ENCODE measurements at places on chromosomes 4 and X.

DNA sequence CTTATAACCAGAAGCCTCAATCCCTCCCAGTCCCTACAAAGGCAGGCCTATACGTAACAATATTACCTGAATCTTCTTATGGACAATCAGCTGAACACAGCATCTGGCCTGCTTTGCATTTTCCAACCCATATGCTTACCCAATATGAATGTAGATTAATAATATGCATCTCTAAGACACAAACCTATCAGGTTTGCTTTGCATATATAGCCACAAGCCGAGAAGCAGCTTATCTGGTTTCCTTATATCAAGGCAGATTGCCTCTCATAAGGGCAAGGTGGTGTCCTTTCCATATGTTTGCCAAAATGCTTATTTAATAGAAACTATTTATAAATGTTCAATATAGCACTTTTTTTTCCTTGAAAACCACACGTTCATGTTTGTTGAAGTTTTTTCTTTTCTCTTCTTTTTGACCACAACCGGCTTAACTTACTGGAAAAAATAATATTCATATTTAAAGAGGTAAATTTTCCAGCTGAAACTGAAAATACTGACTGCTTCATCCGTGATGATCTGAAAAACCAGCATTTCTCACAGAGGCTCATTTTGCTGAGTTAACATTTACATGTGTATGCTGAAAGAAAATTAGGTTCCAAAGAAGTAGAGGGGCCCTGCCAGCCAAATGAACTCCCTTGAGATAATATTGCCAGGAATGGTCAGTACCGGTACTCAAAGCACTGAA lies 3.8 kb downstream of the IL21 start:
- peaks cover 56% of the 10 kb centered on the region for H3K4me1 ChIP-seq
- no peak for DNase-seq
- H3K27me3 ChIP-seq: no peaks in the 10 kb centered on the region
- peak overlapping the region; percentile 81 for H3K4me3 ChIP-seq
- peaks cover 51% of the 10 kb centered on the region for H3K36me3 ChIP-seq

DNA sequence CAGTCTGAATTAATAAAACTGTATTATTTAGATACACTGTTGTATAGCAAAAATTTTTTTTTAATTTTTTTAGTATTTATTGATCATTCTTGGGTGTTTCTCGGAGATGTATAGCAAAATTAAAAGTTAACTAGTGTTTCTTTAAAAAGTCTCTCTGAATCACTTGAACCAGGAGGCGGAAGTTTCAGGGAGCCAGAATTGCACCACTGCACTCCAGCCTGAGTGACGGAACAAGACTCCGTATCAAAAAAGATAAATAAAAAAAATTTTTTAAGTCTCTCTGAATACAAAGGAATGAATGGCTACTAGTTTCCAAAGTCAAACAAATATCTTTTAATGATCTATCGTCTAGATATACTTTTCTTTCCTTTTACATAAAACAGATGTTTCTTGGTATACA lies 64.4 kb downstream of the ELF2 start:
- no peaks in the 10 kb centered on the region for H3K4me1 ChIP-seq
- no peaks in the 10 kb centered on the region for H3K27me3 ChIP-seq
- H3K27ac ChIP-seq: no peak overlapping the region
- no peak for DNase-seq
- H3K36me3 ChIP-seq: peaks cover 4% of the 10 kb centered on the region

DNA sequence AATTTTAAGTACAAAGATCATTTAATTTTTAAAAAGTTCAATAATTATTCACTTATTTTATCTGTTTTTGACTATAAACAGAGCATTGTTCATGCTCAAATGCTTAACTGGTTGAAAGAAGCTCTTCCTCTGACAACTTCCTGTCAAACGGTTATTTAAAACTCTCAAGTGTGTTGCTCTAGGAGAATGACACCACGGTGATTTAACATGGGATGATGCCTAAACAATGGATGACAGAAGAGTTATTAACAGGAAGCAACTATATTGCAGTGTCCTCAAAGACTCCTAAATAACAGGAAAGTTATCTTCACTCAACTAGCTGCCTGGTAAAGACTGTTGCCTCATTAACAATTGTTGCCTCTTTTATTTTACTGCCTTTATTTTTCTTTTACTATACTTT lies 509.6 kb downstream of the PACRGL start:
- H3K4me1 ChIP-seq: no peaks in the 10 kb centered on the region
- no peak overlapping the region for H3K27ac ChIP-seq
- no peaks in the 10 kb centered on the region for H3K27me3 ChIP-seq
- no peak for DNase-seq

DNA sequence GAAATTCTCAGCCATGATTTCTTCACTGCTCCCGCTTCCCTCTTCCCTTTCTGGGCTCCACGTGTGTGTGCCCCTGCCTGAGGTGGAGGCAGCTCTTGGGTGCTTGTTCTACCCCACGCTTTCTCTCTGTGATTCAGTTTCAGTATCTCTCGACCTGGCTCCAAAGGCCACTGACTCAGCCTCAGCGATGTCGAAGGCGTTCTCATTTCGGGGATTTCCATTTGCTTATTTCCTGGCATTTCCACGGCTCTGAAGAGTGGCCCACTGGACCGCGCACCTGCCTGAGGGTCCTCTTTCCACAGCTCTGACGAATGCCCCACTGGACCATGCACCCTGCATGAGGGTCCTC lies 52.4 kb downstream of the GAK start:
- peak; percentile 75 for DNase-seq
- peaks cover 86% of the 10 kb centered on the region for H3K36me3 ChIP-seq
- peaks cover 31% of the 10 kb centered on the region for H3K4me1 ChIP-seq
- no peaks in the 10 kb centered on the region for H3K27me3 ChIP-seq
- peak overlapping the region; percentile 72 for H3K4me3 ChIP-seq

- no peak for DNase-seq
- peaks cover 14% of the 10 kb centered on the region for H3K27me3 ChIP-seq
- H3K36me3 ChIP-seq: peaks cover 38% of the 10 kb centered on the region
- no peak overlapping the region for H3K4me3 ChIP-seq
- H3K27ac ChIP-seq: peak overlapping the region; percentile 37
These were observed 11.4 kb downstream of the FTSJ1 start for GRCh38 chrX:48487362-48487798.

- H3K27me3 ChIP-seq: no peaks in the 10 kb centered on the region
- H3K27ac ChIP-seq: peak overlapping the region; percentile 35
- H3K4me3 ChIP-seq: no peak overlapping the region
- DNase-seq: no peak
- peaks cover 69% of the 10 kb centered on the region for H3K4me1 ChIP-seq
These were observed 55.6 kb downstream of the STIM2 start for GRCh38 chr4:26916195-26916594.

DNA sequence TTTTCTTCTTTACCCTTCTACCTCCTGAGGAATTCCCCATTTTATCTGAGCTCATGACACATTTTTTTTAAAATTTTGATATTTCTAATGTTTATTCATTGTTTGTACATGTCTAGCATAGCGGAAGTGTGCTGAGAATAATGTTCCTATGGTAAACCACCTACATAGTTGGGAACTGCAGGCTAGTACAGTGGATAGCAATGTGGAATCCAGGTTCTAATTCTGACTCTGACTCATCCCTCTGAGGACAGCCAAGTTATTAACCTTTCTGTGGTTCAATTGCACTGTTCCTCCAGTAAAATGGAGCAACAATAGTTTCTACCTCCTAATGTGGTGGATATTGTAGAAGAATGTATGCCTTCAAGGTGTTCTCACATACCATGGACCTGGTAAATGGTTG lies 20.6 kb upstream of the APELA start:
- no peaks in the 10 kb centered on the region for H3K36me3 ChIP-seq
- H3K27me3 ChIP-seq: peaks cover 3% of the 10 kb centered on the region
- H3K4me3 ChIP-seq: no peak overlapping the region
- H3K4me1 ChIP-seq: no peaks in the 10 kb centered on the region
- H3K27ac ChIP-seq: no peak overlapping the region

GRCh38 chr4:172758586-172759340 lies 409.8 kb upstream of the GALNT7 start:
- no peak overlapping the region for H3K27ac ChIP-seq
- H3K4me1 ChIP-seq: no peaks in the 10 kb centered on the region
- no peak overlapping the region for H3K4me3 ChIP-seq
- DNase-seq: no peak

- H3K36me3 ChIP-seq: no peaks in the 10 kb centered on the region
- H3K4me3 ChIP-seq: no peak within 1 kb of the TSS
- H3K4me1 ChIP-seq: no peaks in the 10 kb centered on the region
- no peak for DNase-seq
- no peak within 1 kb of the TSS for H3K27ac ChIP-seq
- peaks cover 23% of the 10 kb centered on the region for H3K27me3 ChIP-seq
These were observed at the start of gene GPR173 for GRCh38 chrX:53048169-53049126. GPR173 (plus strand) TSS chrX:53048789; CDS start chrX:53076622, 27,833 bp downstream.

DNA sequence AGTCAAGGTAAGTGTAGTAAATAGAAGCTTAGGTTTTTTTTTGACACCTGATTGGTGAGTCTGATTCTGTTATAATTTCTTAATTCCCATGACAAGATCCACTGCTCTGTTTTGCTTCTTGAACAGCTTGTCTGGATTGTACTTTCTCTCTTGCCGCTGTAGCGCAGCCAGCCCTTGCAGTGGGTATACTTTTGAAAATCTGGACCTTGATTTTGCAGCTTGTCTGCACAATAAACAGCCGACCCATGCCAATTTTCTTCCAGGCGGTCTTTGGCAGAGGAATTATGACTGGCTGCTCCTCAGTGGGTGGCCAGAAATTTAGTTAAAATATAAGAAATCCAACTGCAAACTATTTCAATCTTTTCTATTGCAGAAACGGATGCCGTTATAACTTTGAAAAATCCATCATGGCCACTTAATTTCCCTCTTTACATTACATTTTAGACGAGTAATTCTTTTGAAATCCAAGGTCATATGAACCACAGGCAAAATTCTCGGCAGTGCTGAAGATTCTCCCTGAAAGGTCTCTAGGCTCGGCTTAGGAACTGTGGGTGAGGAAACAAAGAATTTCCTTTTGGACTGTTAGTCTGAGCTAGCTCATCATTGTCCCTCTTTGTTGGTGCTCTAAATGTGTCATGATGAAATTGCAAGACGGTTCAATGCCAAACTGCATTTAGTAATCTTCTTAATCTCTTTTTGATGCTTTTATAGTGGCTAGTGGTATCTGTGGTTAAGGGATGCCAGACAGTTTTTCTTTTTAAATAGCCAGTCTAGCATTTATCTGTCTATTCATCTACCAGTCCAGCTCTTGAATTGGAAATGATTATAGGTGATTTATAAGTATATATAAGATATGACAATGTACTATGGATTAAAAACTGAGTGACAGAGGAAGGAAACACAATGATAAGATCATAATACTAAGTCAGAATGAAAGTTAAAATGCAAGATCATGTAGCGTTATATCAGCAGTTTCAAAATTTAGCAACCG lies 31.5 kb upstream of the PTTG2 start:
- peaks cover 15% of the 10 kb centered on the region for H3K36me3 ChIP-seq

Measured in activated T-cell treated with anti-CD3 and anti-CD28 coated beads, Interleukin-2, amount 50 U/mL, for 24 hours (primary cell).